ENCODE measurements at places on chromosomes 13 and 19.

DNA sequence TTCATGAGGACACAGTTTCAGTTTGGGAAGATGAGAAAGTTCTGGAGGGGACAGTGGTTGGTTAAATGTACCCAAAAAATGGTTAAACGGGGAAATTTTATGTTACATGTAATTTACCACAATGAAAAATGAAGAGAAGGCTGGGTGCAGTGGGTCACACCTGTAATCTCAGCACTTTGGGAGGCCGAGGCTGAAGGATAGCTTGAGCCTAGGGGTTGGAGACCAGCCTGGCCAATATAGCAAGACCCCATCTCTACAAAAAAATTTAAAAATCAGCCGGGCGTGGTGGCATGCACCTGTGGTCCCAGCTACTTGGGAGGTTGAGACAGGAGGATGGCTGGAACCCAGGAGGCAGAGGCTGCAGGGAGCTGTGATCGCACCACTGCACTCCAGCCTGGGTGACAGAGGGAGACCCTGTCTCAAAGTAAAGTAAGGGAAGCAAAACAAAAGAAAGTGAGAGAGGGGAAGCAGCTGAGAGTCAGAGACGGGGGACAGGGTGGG is 17.2 kb downstream of the GNG7 start:
- DNase-seq: no peak

DNA sequence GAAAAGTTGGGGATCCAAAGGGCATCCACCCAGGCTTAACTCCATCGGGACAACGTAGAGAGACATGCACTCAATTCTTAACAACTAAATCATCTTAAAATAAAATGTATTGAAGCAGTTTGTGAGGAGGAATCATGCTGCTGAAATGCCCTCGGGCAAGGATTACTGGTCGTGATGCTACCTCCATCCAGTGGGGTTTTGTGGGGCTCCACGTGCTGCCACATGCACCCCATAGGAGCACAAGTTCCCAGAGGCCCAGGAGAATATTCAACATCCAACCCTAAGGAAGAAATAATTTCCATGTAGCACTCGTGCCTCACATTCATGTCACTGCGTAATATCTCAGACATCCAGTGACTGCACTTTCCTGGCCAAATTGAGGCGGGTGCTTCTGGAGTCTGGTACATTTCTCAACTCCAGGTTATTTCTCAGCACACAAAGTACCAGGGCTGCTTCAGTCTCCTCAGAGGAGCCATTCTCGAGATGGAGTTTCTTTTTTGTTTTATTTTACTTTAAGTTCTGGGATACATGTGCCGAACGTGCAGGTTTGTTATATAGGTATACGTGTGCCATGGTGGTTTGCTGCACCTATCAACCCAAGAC is 429.8 kb downstream of the FOXO1 start:
- DNase-seq: no peak

GRCh38 chr19:16342002-16342715 is 17.5 kb downstream of the KLF2 start:
- DNase-seq: no peak

DNA sequence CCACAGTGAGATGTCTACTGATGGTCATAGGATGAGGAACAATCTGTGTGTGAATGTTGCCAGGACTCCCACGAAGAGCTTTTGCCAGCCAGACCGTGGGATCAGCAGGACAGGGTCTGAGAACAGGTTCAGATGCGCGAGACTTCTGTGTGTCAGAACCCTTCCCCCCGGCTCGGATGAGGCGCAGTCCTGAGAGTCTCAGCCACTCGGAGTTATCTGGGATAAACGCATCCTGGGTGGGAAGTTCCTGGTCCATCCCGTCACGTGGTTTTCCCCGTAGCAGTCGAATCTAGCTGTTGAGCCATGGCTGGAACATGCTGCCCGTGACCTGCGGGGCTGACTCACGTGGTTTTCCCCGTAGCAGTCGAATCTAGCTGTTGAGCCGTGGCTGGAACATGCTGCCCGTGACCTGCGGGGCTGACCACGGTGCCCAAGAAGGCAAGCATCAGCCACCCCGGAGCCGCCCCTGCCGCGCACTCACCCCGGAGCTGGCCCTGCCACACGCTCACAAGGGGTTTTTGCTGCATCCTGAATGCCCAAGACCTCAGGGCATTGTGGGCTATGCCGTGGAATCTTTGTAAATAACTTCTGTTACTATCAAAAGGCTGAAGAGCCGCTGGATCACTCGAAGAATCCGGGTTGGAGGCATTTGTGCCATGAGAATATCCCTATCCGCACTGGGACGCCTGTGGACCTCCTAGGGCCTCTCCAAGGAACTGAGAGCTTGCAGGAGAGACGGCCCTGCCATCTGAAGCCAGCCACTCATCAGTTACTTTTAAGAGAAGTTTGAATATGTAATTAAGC is 130.8 kb upstream of the MCF2L start:
- no peak for DNase-seq

DNA sequence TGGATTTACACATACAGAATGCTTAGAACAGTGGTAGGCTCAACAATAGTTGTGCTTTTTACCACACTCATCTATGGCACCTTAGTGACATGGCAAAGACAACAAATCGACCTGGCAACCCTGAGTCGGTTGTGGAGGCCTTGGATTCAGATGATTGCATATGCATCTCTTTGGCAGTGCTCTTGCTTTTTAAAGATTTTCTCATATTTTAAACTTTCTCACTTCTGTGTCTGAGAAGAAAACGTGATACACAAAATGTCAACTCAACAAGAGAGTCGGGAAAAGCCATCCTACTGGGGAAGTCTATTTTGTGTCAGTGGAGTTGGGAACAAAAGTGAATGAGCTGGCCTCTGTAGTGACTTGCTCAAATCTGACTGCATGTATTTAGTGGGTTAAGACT is 85.8 kb downstream of the ATP8A2 start:
- no peak for DNase-seq

DNA sequence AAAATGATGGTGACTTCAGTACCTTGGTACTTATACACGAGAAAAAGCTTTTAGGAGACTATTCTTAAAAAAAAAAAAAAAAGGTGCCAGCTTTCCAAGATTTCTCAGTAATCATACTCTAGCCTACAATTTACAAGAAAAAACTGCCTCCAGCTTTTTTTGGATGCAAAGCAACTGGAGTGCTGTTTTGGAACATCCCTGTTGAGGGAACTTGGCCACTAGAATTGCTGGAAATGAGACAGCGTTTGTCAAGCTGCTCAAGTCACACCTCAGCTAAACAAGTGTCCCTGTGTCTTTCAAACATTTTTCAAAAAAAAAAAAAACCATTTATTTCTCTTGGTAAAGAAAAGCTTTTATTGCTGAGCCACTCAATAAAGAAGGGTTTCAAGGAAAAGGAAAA is 413.1 kb upstream of the ARGLU1 start:
- no peak for DNase-seq

DNA sequence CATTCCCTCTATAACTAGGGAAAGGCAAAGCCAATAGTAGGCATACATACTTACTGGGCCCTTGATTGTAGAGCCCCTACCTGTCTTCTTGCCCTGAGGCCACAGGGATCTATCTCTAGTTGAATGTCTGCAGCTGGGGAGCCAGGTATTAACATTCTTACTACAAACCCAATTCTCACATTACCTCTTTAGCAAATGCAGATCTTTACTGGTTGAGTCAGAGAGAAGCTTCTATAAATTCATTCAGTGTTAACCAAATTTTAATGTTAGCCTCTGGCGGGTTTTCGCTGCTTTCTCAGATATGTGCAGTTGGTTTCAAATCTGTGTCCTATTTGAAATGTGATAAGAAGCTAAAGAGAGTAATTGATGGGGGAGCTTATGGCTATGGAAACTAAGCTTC is 43.2 kb downstream of the SERTM1 start:
- DNase-seq: no peak

- DNase-seq: no peak
Observed at GRCh38 chr13:22081430-22081829, 410.6 kb downstream of the FGF9 start.

- no peak for DNase-seq
Observed at GRCh38 chr19:8001651-8001994, 3.8 kb downstream of the ELAVL1 start.

- DNase-seq: no peak
Observed at GRCh38 chr13:61276401-61276800, 139.2 kb downstream of the PCDH20 start.

GRCh38 chr13:50608370-50608769 is 235.1 kb downstream of the DLEU7 start:
- DNase-seq: no peak

GRCh38 chr19:21848706-21849105 is 12.7 kb upstream of the ZNF43 start:
- DNase-seq: no peak

- no peak for DNase-seq
Observed at GRCh38 chr19:18245297-18245696, 19.1 kb upstream of the PDE4C start.

- DNase-seq: peak; percentile 25
Observed at GRCh38 chr19:32287811-32288227, 57.6 kb upstream of the ZNF507 start.

- no peak for DNase-seq
Observed at GRCh38 chr13:30388406-30389283, 33.6 kb upstream of the UBE2L5 start.

DNA sequence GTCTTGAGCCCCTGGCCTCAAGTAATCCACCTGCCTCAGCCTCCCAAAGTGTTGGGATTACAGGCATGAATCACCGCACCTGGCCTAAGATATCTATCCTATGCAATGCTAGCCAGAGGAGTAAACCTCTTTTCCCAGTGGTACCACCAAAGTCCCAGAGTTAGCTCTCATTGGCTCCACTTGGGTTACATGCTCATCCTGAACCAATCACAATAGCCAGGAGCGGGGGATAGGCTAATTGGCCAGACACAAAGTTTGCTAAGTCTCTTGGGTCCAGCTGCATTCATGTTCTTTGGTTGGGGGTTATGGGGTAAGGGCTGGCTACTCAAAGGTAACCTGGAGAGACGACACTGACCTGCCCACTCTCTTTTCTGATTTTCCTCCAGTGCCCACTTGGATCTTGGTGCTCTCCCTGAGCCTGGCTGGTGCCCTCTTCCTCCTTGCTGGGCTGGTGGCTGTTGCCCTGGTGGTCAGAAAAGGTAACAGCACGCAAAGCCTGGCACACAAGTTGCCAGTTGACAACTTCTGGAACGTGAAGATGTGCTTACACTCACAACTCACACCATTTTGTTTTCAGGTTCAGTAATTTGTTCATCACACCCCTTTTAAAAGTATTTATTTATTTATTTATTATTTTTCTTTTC is 7.8 kb downstream of the C19orf38 start:
- peak; percentile 45 for DNase-seq

DNA sequence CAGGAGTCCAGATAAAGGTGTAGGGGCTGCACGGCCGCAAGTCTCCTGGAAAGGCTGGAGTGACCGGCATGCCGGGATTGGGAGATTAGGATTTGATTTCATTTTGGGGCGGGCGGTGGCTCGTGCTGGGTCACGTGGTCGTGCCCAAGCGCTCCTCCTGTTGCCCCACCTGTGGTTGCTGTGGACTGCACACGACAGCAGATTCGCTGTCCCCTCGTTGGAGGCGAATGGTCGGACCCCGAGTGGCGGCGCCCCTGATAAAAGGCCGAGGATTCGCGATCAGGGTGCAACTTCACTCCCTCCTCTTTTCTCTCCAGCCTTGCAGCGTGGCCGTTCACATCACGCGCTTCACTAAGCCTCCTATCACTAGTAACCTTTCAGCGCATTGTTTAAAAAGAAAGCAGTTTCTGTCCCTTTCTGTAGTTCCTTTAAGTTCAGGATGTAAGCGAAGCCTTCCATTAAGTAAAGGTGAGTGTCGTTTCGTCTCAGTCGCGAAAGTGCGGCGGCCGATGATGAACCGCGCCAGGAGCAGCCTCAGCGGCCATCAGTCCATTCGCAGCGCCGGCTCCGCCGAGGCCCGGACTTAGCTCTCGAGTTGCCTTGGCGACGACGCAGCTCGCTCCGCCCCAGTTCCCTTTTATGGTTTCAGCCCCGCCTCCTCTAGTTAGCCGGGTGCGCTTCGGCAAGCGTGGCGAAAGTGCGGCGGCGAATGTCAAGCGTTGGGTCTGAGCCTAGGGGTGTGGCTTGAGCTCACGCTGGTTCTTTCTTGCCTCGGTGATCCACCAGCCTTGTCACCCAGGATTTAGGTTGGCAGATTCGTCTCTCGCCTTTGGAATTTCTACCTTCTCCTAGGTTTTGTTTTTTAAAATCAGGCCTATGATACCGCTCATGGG is 1.7 kb upstream of the PPP1R37 start:
- peak; percentile 99 for DNase-seq

- DNase-seq: no peak
Observed at GRCh38 chr13:41611385-41611784, 154.0 kb downstream of the RGCC start.

GRCh38 chr19:12825254-12826131 is 8.9 kb downstream of the RTBDN start:
- DNase-seq: no peak

- DNase-seq: peak; percentile 50
Observed at GRCh38 chr19:40663695-40664692, 26.5 kb downstream of the NUMBL start.

DNA sequence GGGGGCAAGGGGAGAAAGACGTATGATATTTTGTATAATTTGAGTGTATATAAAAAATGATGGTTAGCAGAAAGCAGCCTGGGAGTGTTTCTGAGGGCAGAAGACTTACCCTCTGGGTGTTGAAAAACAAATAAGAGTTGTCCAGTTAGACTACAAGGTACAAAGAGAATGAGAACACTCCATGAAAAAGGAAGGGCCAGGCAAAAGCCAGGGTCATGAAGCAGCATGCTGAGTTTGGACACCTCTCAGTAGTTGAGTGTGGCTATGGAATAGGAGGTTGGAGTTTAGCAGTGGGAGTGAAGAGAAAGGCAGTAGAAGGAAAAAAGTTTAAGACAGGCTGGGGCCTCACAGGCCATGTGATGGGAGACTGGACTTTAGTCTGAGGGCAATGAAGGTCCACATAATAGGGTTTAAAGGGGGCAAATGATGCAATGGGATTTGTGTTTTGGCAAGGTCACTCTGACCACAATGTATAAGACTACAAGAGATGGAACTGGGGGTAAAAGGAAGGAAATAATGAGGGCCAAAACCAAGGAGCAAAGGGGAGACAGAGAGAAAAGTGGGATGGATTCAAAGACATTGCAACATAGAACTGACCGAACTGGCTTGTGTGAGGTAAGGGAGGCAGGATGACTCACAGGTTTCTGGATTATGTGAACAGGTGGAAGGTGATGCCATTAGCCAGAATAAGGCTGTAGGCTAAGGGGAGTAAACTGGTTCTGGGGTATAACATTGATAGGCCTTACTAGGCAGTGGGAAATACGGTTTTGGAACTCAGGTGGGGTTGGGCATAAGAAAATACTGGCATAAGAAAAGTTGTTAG is 76.6 kb downstream of the SERP2 start:
- no peak for DNase-seq

- no peak for DNase-seq
Observed at GRCh38 chr19:1871140-1871597, 7.8 kb upstream of the KLF16 start.

- DNase-seq: no peak
Observed at GRCh38 chr19:29480507-29480906, 45.3 kb upstream of the VSTM2B start.

Data from hematopoietic multipotent progenitor cell treated with erythropoietin and hydrocortisone succinate and interleukin-3 and kit ligand, for 17 days (in vitro differentiated cells).